ENCODE measurements at places on chromosomes 1 and 21.

- no peak for DNase-seq
Measured at GRCh38 chr21:38386967-38387366, 111.3 kb downstream of the ERG start.

- no peak for DNase-seq
Measured at GRCh38 chr21:16310176-16310575, 580.4 kb downstream of the USP25 start.

- no peak for DNase-seq
Measured at GRCh38 chr1:214939180-214939579, 143.4 kb upstream of the KCNK2 start.

- DNase-seq: peak; percentile 80
Measured at GRCh38 chr1:101200513-101200912, 36.3 kb upstream of the S1PR1 start.

GRCh38 chr1:234848972-234849649 lies 239.1 kb upstream of the IRF2BP2 start:
- DNase-seq: peak; percentile 74

DNA sequence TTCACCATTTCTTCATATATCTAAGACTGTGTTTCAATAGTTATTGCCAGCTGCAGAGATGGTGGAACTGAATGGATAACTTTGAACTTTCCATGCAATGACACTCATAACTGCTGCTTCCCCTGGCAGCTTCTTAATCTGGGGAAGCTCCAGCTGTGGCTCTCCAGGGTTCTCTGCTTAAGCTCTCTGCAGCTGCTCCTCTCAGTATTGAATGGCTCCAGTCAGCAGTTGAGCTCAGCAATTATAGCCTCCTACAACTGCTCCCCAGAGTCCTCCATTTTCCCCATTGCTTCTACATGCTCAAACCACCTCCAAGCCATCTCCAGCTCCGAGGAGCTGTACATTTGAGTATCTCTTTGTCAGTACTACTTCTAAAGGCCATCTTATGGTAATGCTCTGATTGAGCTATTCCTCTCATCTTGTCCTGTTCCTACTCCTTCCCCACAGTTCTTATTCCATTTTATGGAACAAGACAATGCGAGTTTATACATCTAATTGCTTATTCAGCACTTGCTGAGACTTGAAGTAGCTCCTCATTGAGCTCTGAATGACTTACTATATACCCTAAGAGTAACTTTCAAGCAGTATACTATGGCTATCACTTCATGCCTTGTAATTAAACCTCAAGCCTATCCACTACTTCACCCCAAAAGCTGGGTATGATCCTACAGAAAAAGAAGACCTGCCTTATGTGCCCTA lies 362.4 kb downstream of the NEGR1 start:
- DNase-seq: no peak

DNA sequence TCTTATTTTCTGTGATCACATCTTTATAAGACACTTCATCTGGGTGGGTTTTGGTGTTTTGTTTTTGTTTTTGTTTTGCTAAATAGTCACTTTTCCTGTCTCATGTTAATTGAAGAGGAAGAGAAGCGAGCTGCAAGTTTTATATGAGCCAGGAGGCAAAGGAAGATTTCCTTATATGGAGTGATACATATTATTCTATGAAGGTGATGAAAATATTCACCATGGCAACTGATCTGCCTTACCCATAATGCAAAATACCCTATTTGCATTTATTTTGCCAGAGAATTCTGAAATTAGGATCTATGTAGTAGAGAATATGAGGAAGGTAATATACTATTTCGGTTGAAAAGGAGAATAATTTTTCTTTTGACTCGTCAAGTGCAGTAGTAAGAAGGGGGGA lies 13.9 kb downstream of the CXADR start:
- DNase-seq: no peak

GRCh38 chr1:8835941-8836643 lies 18.7 kb upstream of the RERE start:
- DNase-seq: no peak

DNA sequence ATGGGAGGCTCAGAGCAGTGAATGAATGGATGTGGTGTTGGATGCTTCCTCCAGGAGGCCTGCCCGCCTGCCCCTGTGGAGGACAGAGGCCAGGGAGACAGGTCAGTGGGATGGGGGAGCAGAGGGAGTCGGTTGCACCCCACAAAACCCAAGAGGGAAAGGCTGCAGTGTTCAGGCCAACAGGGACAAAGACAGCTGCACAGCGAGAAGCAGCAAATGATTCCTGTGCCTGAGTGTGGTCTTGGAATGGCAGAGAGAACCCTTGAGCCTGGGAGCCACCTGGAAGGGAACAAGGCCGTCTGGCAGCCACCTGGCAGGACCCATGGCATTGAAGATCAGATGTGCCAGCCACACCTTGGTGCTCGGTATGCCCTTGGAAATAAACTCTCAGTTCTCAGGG lies 8.1 kb downstream of the TFF3 start:
- no peak for DNase-seq

- DNase-seq: peak; percentile 34
Measured at GRCh38 chr1:56180520-56181190, 398.7 kb downstream of the PLPP3 start.

DNA sequence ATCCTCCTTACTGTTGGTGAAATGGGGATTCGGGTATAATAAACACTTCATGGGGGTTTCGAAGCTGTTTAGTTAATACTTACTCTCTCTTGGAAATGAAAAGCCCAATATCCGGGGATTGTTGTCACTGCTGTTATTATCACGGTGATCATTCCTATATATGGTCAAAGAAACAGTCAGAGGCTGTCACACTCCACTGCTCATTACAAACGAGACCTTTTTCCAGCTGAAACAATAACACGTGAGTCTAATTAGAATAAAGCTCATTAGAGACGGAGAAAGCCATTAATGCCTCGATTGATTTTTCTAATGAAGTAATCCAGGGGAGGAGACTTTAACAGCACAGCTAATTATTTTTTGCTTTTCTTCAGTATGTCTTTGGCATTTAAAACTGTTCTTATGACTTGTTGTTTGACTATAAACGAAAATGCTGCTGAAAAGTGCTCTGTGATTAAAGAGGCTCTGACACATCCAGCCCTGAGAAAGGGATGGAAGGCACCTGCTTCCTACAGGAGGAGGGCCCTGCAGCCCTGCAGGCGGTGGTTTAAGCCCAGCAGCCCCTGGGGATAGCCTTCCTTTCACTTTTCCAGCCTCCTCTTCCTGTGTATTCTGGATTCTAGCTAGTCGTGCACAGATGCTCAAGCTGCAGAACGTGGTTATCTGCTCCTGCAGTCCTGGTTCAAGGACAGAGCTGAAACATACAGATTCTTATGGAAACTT lies 143.6 kb downstream of the EDEM3 start:
- DNase-seq: no peak

GRCh38 chr21:35829067-35829466 lies 231.3 kb downstream of the SETD4 start:
- no peak for DNase-seq

DNA sequence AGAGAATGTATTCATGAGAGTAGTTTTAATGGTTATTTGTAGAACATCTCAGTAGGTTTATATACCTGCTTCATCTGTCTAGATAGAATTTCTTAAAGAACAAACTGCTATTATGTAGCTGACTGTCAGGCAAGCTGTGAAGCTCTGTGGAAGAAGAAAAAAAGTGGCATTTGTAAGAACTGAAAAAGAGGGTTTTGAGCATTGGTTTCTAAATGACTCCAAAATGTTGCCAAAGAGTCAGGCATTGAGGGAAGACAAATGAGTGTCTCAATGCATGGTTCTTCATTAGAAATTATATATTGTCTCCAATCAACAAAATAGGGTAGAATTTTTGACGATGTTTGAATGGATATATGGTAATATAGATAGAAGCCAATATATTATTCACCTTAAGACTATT lies 1276.1 kb downstream of the KCNT2 start:
- DNase-seq: no peak

- DNase-seq: peak; percentile 50
Measured at GRCh38 chr1:214404571-214405213, 123.7 kb downstream of the SMYD2 start.

DNA sequence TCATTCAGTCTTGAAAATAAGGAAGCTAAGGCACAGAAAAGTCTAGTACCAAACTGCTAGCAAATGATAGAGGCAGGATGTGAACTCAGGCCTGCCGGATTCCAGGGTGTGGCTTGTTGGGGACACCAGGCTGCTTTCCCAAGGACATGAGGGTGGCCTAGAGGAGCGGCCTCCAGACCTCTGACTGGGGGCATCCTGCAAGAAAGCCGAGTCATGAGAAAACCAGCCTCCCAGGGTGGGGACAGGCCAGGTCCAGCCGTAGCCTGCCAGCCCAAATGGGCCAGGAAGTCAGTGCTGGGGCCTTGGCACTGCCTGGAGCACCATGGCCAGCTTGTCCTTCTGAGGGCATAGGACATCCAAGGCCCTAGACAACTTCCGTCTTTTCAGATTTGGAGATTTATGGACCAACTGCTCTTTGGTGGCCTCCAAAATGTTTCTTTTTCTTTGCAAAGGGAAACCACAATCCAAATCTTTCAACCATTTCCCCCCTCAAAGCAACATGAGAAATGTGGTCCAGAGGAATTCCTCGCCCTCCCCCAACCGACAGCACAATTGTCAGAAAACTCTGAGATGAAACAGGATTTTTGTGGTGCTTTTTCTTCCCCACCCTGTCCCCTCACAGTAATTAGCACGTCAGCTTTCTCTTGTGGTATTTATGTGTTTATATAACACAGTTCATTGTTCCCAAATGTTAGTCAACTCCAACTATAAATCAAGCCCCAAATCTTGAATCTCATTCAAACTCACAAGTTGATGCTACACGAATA lies 212.3 kb downstream of the KAZN start:
- DNase-seq: peak; percentile 17

DNA sequence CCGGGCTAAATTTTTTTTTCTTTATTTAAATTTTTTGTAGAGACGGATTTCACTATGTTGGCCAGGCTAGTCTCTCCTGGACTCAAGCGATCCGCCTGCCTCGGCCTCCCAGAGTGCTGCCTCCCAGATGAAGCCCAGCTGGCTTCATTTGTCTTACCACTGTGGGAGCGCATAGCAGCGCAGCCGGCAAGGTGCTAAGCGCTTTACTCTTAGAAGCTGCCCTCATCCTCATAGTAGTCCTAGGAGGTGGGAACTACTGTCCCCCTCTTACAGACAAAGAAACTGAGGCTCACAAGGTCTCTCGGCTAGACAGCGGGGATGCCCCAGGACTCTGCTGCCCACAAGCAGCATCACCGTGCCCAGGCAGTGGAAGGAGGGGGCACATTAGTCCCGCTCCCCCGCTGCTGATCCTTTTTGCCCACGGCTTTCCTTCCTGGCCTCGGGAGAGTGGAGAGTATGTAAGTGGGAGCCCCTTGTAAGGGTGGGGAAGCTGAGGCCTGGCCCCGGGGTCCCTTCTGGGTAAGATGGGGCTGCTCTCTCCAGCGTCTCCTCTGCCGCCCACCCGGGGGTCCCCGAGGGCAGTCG lies 726 bp downstream of the TMEM54 start:
- DNase-seq: no peak

- no peak for DNase-seq
Measured at GRCh38 chr1:236550961-236551851, 27.4 kb downstream of the LGALS8 start.

- peak; percentile 6 for DNase-seq
Measured at GRCh38 chr1:244653439-244654107, 647 bp downstream of the DESI2 start.

DNA sequence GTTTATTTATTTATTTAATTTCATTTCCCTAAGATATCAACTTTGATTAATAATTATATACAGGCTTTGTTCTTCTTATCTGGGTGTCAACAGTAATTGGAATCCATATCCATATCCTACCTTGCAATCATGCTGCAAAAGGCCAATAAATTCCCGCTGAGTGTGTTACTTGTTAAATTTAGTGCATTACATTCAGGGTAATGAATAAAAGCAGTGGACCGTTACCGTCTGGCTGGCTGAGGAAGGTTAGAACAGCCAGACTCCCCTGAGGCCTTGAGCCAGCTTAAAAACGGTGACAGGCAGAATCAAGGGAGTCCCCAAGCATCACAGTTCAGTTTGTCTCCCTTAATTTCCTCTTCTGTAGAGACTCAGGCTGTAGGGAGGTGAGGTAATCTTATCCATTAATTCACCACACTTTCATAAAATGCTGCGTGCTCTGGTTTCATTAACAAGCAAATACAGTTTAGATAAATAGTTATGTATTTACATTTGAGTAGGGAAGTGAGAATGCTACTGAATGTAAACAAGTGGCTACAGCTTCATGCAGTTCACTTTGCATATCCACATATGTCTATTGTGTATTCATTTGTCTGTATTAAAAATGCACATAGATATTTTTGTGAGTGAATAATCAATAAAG lies 888.2 kb upstream of the CXADR start:
- DNase-seq: no peak

GRCh38 chr1:22364764-22365163 lies 86.9 kb upstream of the ZBTB40 start:
- no peak for DNase-seq
